Activated CD8-positive, alpha-beta memory T cell treated with anti-CD3 and anti-CD28 coated beads for 4 hours (primary cell): ENCODE measurements at places on chromosomes 5 and 9.

- no peak for DNase-seq
These were observed at the start of gene FBXL7 for GRCh38 chr5:15499528-15500324. TSS of gene FBXL7 (plus strand) at chr5:15500180.

- DNase-seq = no peak
These were observed 121.7 kb downstream of the ICE1 start for GRCh38 chr5:5544094-5544663.

- DNase-seq = no peak
These were observed 2.5 kb upstream of the ZNF367 start for GRCh38 chr9:96420468-96421219.

- no peak for DNase-seq
These were observed 96.8 kb downstream of the FRMD3 start for GRCh38 chr9:83441390-83441789.

GRCh38 chr5:65451436-65451835 is 30.3 kb downstream of the ADAMTS6 start:
- no peak for DNase-seq

GRCh38 chr5:56814963-56815657 is at the start of gene MAP3K1:
TSS of gene MAP3K1 (plus strand) at chr5:56815549. CDS start at chr5:56815574, 25 bp downstream.
- peak; percentile 53 for DNase-seq

DNA sequence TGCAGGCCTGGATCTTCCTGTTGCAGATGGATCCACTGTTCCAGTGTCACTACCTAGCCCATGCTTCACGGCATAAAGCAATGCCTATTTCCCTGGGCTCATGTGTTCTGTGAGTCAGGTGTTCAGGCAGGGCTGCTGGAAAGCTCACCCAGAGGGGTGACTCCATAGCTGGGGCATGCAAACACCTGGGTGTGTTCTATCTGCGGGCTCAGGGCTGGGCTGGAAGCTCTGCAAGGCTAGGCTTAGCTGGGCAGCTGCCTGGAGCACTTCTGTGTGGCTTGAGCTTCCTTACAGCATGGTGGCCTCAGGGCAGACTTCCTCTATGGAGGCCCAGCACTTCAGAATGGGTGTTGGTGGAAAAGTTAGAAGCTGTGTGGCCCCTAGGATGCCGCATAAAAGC is 139.9 kb downstream of the GADD45G start:
- DNase-seq = no peak

- no peak for DNase-seq
These were observed 572.1 kb downstream of the TLE4 start for GRCh38 chr9:80143899-80144298.

DNA sequence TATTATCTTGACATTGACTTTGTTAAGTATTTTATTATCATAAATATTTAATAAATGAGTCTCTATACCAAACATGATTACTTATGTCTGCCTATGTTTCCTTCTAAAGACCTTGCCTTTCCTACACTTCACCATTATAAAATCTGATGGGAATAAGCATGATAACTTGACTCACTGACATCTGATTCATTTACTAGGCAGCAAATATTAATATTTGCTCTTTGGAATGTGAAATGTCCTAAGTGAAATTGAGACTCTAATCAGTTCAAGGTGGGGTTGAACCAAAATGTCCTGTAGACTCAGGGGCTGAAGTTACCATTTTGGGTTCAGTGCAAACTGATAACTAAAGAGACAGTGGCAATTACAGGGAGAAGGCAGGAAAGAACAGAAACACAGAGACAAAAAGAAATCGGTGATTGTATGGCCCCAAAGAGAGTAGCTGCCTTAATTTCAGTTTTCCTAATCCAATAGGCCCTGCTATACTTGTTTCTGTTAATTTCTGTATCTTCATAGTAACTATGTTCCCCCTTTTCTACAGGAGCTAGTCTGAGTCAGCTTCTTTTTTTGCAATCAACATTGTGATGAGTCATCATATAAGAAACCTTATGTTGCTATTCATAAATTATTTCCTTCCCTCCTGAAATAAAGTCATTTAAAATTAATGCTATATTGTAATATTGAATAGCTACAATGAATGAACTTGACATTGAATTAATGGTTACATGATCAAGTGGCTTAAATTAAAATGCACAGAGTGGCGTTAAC is 296.8 kb downstream of the PDE4D start:
- no peak for DNase-seq

GRCh38 chr9:87343816-87344430 is 153.7 kb upstream of the DAPK1 start:
- no peak for DNase-seq

DNA sequence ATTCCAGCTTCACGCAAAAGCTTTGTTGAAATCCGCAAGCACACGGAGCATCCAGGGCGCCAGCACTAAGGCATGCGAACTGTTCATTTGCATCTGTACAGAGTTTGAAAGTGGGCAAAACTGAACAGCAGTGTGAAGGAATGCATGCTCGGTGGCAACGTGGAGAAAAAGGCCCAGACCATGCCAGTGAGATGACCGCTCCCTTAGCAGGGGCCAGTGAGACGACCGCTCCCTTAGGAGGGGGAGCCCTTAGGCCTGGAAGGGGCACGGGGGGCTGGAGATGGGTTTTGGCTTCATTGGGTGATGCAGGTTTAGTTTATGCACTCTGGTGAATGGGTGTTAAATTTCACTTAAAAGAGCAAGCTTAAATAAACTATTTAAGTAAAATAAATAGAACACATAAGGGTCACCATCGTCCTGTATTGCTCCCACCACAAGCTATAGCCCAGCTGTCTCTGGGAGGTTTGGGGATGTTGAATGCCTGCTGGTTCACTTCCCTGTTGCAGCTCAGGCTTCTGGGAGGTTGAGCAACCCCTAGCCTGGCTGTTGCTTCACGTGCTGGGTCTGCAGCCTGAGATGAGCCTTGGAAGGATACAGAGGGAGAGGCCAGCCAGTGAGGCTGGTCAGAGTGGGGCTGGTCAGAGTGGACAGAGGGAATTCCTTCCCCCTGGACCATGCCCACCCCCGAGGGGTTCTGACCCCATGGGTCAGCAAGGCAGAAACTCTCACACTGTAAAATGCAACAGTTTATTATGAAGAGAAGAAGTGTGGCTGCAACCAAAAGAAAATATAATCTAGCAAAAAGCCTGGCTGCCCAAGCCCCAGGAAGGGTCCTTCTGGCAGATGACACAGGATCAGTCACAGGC is 4.6 kb upstream of the FCN1 start:
- no peak for DNase-seq

- DNase-seq = no peak
These were observed 116.7 kb downstream of the MED10 start for GRCh38 chr5:6261668-6262067.

DNA sequence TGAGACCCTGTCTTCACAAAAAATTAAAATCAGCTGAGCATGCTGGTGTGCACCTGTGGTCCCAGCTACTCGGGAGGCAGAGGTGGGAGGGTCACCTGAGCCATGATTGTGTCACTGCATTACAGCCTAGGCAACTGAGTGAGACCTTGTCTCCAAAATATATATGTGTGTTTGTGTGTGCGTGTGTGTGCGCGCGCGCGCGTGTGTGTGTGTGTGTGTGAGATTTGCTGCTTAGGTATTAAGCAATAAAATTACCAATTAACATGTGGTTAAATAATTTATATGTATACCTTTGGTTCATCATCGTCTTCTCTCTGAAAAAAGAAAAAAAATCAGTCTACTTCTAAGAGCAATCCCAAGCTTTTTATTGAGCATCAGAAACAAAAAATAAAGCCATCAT is 86.0 kb upstream of the FSD1L start:
- DNase-seq = no peak

- DNase-seq = no peak
These were observed 4.0 kb downstream of the TSTD2 start for GRCh38 chr9:97629156-97629555.

DNA sequence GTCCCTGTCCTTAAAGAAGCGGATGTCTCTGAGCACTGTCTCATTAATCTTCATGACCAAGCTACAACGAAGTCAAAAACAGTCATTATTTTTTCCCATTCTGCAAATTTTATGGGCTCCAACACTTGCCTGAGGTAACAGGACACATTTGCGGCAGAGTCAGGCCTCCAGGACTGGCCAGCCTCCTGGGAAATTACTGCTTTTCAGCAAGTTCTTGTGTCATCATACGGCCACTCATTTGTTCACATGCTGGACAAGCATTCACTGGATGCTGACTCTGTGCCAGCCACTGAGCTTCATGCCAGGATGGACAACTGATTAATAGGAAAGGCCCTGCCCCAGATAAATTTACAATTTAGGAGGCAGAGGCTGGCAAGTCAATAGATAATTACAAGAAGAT is 305.7 kb downstream of the ACTL7B start:
- no peak for DNase-seq
